Activated B cell treated with CpG ODN at 0.5 μM for 24 hours (primary cell): ENCODE measurements at places on chromosomes 12 and 14. TPM values are rescaled to one million over a fixed set of nuclear protein-coding genes. Genes with fewer than 3 reads are reported as not detected.
A peak's percentile ranks its signal among the peaks of the same experiment; 100 is the strongest.

DNA sequence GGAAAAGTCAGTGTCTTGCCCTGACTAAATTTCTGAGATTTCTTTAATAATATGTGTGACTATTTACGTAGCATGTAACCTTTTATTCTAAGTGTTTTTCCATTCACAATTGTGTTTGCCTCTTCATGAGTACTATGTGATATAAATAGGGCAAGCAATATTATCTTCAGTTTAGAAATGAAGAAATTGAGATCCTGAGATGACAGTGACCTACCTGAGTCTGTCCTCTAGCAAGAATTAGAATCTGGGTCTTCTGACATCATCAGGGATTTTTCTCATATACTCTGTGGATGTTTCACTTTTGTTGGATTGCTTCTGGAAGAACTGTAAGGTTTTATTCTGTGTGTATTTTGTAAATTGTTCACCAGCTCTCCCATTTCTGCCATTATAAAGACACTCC lies 35.0 kb downstream of the TMTC2 start:
- H3K4me3 ChIP-seq: no peak overlapping the region
- H3K36me3 ChIP-seq: no peaks in the 10 kb centered on the region
- no peak for DNase-seq
- H3K27ac ChIP-seq: no peak overlapping the region

GRCh38 chr14:77618381-77618970 lies 2.0 kb upstream of the SPTLC2 start:
- peaks cover 15% of the 10 kb centered on the region for H3K36me3 ChIP-seq
- no peak overlapping the region for H3K27ac ChIP-seq
- DNase-seq: no peak

DNA sequence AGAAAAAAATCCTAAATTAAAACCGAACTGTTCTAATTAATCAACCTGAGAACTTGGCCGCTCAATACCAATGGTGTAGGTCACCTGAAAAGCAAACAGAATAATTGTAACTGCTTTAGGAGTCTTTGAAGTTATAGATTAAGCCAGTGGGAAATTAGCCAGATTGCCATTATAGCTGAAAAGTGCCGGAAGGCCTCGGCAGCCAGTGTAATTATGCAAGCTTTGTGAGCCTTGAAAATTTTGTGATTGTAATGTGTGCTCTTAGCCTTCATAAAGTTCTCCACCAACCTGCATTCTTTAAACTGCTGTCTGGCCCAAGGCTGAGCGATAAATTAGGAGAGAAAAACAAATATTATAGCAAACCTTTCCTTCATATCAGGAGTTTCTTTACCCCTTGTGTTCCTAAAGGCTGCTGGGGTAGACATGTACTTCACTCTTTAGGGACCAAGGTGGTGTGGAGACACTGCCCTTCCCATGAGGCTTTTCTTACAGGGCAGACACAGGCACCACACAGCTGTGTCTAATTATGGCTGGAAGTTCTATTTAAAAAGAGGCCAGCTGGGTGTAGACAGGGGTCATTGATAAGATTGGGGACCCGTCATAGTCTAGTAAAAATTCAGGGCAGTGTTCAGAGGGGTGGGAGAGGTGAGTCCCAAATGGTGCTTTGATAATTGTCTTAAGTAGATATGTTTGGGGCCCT lies 991.2 kb downstream of the FLRT2 start:
- H3K4me3 ChIP-seq: no peak overlapping the region
- H3K27ac ChIP-seq: no peak overlapping the region
- no peaks in the 10 kb centered on the region for H3K4me1 ChIP-seq
- H3K27me3 ChIP-seq: no peaks in the 10 kb centered on the region

DNA sequence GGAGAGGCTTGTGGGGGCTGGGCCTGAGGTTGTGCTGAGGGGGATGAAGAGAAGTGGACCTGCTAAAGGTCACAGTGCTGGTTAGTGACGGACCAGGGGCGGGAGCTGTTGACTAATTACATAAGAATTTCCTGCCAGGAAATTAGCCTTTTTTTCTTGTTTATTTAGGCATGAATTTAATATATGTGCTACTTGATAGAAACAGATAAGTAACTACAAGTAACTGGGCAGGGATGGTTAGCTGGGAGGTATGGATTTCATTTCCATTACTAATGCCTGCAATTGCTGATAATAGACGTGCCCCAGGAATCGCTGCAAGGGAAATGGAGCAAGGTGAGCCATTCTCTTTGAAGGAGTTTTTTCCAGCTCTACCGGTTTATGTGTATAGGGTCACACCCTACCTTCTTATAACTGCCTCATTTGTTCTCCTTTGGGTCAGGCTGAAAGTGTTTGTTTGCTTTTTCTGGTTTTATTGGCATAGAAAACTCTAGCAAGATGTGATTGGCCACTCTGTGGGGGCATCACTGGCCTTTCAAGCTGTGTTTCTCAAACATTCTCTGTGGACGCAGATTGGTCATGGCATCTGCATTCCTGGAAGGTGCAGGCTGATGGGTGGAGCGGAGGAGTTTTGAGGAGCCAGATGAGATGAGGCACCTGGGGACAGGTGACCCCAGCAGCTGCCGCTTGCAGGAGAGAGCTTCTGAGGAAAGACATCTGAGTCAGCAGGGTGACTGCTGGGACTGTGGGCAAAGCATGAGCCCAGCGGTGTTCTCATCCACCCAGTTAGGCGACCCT lies 19.0 kb upstream of the GPRC5A start:
- no peak overlapping the region for H3K4me3 ChIP-seq
- no peak overlapping the region for H3K27ac ChIP-seq
- H3K36me3 ChIP-seq: no peaks in the 10 kb centered on the region

- H3K27me3 ChIP-seq: peaks cover 5% of the 10 kb centered on the region
- no peaks in the 10 kb centered on the region for H3K36me3 ChIP-seq
- H3K27ac ChIP-seq: no peak overlapping the region
- no peak overlapping the region for H3K4me3 ChIP-seq
These were observed 74.3 kb upstream of the CPM start for GRCh38 chr12:69007101-69007854.

- peaks cover 34% of the 10 kb centered on the region for H3K4me1 ChIP-seq
- no peak overlapping the region for H3K4me3 ChIP-seq
- H3K36me3 ChIP-seq: peaks cover 35% of the 10 kb centered on the region
- no peak overlapping the region for H3K27ac ChIP-seq
These were observed 15.3 kb downstream of the WDR20 start for GRCh38 chr14:102154821-102155549.

- no peak for DNase-seq
- H3K27ac ChIP-seq: no peak overlapping the region
- H3K36me3 ChIP-seq: no peaks in the 10 kb centered on the region
- H3K4me3 ChIP-seq: no peak overlapping the region
- H3K4me1 ChIP-seq: no peaks in the 10 kb centered on the region
These were observed 189.3 kb upstream of the CRY1 start for GRCh38 chr12:107282628-107283027.

DNA sequence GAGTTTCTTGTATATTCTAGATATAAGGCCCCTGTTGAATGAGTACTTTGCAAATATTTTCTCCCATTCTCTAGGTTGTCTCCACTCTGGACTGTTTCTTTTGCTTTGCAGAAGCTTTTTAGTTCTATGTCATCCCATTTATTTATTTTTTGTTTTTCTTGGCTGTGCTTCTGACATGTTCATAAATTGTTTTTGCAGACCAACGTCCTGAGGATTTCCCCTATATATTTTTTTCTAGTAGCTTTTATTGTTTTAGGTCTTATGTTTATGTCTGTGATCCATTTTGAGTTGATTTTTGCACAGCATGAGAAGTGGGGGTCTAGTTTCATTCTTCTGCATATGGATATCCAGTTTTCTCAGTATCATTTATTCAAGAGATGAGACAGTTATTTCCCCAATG lies 70.4 kb upstream of the BTG1 start:
- H3K4me3 ChIP-seq: no peak overlapping the region
- H3K4me1 ChIP-seq: peaks cover 23% of the 10 kb centered on the region
- no peak overlapping the region for H3K27ac ChIP-seq
- H3K36me3 ChIP-seq: no peaks in the 10 kb centered on the region
- H3K27me3 ChIP-seq: no peaks in the 10 kb centered on the region

GRCh38 chr12:103742349-103742932 lies 98.6 kb downstream of the NT5DC3 start:
- H3K27ac ChIP-seq: no peak overlapping the region
- H3K4me1 ChIP-seq: no peaks in the 10 kb centered on the region
- peaks cover 8% of the 10 kb centered on the region for H3K27me3 ChIP-seq
- DNase-seq: no peak
- no peak overlapping the region for H3K4me3 ChIP-seq
- no peaks in the 10 kb centered on the region for H3K36me3 ChIP-seq

DNA sequence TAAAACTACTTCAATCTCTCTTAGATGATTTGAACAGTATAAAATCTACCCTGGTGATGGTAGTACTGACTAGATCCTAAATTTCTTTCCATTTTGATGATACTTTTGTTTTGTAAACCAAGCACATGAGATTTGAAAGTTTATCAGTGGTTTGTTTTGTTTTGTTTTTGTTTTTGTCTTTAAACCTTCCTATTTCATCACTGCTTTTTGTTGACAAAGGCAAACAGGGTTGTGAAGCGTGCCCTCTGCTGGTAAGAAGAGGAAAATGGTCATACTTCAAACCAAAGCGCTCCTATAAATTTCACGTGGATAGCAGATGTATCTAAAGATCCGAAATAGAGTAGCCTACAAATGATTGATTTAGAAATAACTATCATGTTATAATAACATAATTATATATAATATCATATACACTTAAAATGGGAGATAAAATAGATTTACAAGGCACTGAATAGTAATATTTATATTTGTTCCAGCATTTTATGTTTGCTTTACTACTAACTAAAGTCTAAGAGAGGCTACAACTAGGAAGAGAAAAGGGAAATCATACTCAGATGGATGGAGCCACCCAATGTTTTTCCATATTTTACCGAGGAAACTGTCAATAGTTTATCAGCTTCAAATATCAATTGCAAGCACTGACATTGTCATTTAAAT lies 254.0 kb upstream of the USP15 start:
- H3K27ac ChIP-seq: no peak overlapping the region
- no peaks in the 10 kb centered on the region for H3K4me1 ChIP-seq
- no peaks in the 10 kb centered on the region for H3K36me3 ChIP-seq
- no peak for DNase-seq
- H3K4me3 ChIP-seq: no peak overlapping the region
- no peaks in the 10 kb centered on the region for H3K27me3 ChIP-seq

DNA sequence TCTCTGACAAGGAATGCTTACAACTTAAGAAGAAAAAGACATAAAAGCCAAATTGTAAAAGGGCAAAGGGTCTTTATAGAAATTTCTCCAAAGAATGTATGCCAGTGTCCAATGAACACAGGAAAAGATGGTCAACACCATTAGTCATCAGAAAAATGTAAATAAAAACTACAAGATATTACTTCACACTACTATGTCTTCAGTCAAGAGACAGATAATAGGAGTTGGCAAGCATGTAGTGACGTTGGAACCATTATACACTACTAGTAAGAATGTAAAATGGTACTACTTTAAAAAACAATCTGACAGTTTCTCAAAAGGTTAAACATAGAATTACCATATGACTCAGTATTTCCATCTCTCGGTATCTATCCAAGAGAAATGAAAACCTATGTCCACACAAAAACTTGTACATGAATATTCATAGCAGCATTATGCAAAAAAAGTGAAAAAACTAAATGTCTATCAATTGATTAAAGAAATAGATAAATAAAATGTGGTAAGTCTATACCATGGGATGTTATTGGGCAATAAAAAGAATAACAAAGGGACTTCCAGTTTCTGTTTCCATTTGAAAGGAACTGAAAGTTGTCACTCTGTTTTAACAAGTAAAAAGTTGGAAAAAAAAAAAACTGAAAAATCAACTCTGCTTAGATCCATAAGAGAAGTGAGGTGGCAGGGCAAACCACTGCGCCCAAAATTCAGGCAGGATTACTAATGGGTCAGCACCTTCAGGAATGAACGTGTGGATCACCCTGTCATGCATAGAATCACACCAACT lies 69.8 kb downstream of the ALG10B start:
- no peak for DNase-seq
- no peaks in the 10 kb centered on the region for H3K4me1 ChIP-seq
- no peak overlapping the region for H3K4me3 ChIP-seq
- no peaks in the 10 kb centered on the region for H3K27me3 ChIP-seq
- H3K27ac ChIP-seq: no peak overlapping the region

- H3K27ac ChIP-seq: no peak overlapping the region
- H3K36me3 ChIP-seq: no peaks in the 10 kb centered on the region
- DNase-seq: no peak
- H3K4me3 ChIP-seq: no peak overlapping the region
These were observed 232.1 kb upstream of the TBX3 start for GRCh38 chr12:114916124-114916523.

DNA sequence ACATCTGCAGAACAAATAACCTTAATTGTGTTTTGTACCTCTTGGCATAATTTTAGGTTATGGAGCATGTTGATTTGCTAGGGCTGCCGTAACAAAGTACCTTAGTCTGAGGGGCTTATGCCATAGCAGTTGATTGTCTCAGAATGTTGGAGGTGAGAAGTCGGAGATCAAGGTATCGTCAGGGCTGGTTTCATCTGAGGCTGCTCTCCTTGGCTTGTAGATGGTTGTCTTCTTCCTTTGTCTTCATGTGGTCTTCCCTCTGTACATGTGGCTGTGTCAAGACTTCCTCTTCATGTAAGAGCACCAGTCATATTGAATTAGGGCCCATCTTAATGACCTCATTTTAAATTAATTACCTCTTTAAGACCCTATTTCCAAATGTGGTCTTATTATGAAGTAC lies 64.4 kb upstream of the PTHLH start:
- H3K27ac ChIP-seq: no peak overlapping the region
- no peak overlapping the region for H3K4me3 ChIP-seq
- no peak for DNase-seq
- no peaks in the 10 kb centered on the region for H3K27me3 ChIP-seq
- no peaks in the 10 kb centered on the region for H3K36me3 ChIP-seq

GRCh38 chr14:23299986-23300686 lies 2.5 kb downstream of the PPP1R3E start:
- peaks cover 27% of the 10 kb centered on the region for H3K36me3 ChIP-seq
- no peaks in the 10 kb centered on the region for H3K27me3 ChIP-seq
- no peak for DNase-seq
- H3K27ac ChIP-seq: peak overlapping the region; percentile 90

DNA sequence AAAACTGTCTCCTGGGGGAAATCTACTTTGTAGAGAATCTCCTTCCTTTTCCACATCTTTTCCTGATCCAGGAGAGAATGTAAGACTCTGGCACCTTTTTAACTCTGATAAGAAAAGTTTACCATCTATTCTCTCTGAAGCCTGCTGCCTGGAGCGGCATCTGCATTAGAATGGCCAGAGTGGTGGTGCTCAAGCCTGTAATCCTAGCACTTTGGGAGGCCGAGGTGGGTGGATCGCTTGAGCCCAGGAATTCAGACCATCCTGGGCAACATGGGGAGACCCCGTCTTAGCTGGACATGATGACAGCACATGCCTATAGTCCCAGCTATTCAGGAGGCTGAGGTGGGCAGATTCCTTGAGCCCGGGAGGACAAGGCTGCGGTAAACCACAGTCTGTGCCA lies 1.4 kb upstream of the CHFR start:
- H3K36me3 ChIP-seq: peaks cover 19% of the 10 kb centered on the region
- peaks cover 7% of the 10 kb centered on the region for H3K27me3 ChIP-seq
- H3K4me1 ChIP-seq: peaks cover 24% of the 10 kb centered on the region
- DNase-seq: no peak
- peak overlapping the region; percentile 8 for H3K4me3 ChIP-seq
- H3K27ac ChIP-seq: peak overlapping the region; percentile 71

GRCh38 chr12:15754233-15754632 lies 35.0 kb downstream of the EPS8 start:
- H3K27ac ChIP-seq: no peak overlapping the region
- H3K36me3 ChIP-seq: no peaks in the 10 kb centered on the region
- DNase-seq: no peak
- no peaks in the 10 kb centered on the region for H3K4me1 ChIP-seq
- peaks cover 13% of the 10 kb centered on the region for H3K27me3 ChIP-seq
- H3K4me3 ChIP-seq: no peak overlapping the region

The KCNK10 gene
- 0.07 and 0.13 TPM in 2 replicates for total RNA-seq

The C12orf54 gene
- not detected in 2 replicates for total RNA-seq

The APAF1 gene
- 21.7 and 24.0 TPM in 2 replicates for total RNA-seq

The FAM161B gene
- total RNA-seq: 2.3 TPM in 2 replicates

The SYCP3 gene
- total RNA-seq: 0.17 and 0.49 TPM in 2 replicates

The CRIP1 gene
- total RNA-seq: 112 and 129 TPM in 2 replicates

The LALBA gene
- total RNA-seq: not detected in 2 replicates

The GLS2 gene
- 2.6 and 3.5 TPM in 2 replicates for total RNA-seq

The PRPH gene
- total RNA-seq: not detected in 2 replicates
